ENCODE measurements at places on chromosomes 2 and 18.

DNA sequence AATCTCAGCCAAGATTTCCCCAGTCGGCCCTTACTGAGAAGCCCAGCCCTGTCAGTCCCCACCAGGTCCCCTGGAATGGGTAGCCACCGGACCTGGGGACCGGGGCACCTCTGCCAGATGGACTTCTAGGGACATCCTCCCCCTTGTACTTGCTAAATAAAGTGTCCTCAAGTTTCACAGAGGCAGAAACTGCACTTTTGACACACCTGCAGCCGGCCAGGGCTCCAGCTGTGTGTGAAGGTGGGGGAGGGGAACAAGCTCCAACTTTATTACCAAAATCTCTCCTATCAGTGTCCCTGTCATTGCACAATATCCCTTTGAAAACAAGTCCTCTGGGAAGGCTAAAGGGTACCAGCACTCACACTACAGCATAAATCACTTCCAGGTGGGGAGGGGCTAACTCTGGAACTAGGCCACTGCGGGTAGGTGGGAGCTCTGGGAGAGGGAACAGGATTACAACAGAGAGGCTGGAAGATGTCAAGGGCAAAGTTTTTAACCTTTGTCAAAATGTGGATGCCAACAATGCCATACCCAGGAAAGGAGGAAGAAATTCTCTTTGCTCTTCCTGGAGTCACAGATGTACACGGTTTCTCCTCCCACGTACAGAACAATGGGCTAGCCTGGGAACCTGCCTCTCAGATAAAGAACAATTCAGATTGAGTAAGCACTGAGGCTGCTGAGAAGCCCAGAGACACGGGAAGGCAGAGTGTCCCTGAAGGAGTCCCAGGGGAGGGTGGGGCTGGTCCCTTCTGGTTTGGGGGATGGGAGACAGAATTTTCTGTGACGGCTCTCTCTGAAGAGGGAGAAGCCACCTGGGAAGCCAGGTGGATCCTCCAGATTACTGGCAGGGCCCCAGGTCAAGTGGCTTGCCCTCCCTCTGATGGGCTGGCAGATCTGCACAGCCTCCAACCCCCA is 11.0 kb downstream of the SDC1 start:
- DNase-seq, result no peak

DNA sequence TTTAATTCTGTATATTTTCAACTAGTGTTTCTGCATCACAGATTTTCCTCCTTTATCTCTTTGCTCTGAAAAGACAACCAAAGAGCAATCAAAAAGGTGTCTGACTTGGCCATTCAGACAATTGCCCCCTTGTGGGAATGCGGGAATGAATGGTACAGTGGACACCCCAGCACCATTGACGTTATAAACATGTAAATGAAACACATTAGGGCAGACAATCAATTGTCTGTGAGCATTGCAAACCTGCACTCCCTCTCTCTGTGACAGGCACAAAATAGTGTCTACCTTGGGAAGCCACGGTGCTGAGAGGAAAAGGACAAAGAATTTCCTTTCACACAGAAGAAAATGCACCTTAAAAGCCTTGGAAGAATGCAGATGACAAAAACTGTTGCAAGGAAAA is 8.0 kb downstream of the ZEB2 start:
- DNase-seq, result no peak

DNA sequence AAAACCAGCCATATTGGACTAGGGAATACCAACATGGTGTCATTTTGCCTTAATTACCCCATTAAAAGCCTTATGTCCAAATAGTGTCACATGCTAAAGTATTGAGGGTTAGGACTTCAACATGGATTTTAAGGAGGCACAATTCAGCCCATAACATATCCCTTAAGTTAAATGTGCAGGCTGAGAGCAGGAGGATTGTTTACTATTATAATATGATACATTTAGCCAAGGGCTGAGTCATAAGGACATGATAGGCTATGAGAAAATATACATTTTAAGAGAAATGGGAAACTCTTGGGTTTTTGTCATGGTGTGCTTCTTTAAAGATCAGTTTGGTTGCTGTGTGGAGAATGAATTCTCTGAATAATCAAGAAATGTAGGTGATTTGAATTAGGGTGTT is 136.8 kb downstream of the RDH14 start:
- DNase-seq, result no peak

DNA sequence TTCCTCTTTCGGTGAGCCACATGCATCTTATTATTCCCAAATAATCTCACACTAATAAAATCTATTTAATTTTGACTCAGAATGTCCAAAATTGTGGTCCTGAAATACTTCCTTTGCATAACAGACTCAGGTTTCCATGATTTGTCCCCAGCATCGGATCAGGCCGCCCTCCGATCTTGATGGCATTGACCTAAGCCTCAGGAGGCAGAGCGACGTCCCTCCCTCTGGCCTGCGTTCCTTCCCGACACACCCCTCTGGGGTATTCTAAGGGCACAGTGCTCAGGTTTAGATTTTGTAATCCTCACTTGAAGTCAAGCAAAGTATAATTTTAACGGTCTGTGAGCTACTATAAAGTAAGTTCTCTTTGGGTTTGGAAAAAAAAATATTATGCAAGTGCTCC is 857.7 kb downstream of the GALR1 start:
- no peak for DNase-seq

DNA sequence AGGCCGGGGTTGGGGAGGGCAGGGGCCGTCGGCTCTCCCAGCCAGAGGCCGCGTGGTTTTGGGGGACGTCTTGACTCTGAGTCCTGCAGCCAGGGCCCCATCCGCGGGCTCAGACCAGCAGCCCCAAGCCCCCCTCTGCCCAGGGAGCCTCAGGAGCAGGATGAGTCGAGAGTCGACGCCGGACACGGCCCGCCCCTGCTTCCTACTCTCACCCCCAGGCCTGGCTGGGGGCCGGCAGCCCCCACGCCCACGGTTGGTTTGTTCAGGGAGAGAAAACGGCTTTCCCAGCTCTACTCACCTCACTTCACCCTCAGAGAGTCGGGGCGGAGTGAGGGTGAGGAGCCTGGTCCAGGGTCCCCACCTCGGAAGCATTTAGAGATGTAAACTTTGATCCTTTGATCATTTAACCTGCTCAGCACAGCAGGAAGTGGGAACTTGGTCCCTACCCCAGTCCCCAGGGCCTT is 6.9 kb downstream of the SNORC start:
- DNase-seq, result no peak

DNA sequence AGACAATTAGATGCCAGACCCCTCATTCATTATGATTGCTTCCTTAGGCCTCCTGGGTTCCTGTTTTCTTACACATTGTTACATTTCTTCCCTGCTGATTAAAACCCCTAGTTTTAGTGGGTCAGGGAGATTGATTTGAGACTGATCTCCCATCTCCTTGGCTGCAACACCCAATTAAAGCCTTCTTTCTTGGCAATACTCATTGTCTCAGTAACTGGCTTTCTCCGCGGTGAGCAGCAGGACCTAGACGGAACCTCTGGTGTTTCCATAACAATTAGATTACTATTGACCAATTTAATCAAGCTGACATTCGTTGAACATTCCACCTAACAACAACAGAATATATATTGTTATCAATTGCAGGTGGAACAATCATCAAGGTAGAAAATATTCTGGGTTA is 1676.4 kb upstream of the SLC39A10 start:
- DNase-seq, result no peak

DNA sequence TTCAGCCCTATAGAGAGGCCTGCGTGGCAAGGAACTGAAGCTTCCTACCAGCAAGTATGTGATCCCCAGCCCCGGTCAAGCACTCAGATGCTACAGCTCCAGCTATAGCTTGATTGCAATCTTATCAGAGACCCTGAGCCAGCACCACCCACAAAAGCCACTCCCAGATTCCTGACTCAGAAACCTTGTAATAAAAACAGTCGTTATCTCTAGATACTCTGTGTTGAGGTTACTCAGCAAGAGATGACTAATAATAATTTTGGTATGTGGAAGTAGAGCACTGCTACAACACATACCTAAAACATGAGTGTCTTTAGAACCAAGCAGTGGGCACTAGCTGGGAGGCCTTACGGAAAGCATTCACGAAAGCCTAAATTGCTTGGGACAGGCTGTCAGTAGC is 216.9 kb downstream of the UXS1 start:
- no peak for DNase-seq

GRCh38 chr2:109637749-109638570 is 23.8 kb downstream of the SOWAHC start:
- no peak for DNase-seq

DNA sequence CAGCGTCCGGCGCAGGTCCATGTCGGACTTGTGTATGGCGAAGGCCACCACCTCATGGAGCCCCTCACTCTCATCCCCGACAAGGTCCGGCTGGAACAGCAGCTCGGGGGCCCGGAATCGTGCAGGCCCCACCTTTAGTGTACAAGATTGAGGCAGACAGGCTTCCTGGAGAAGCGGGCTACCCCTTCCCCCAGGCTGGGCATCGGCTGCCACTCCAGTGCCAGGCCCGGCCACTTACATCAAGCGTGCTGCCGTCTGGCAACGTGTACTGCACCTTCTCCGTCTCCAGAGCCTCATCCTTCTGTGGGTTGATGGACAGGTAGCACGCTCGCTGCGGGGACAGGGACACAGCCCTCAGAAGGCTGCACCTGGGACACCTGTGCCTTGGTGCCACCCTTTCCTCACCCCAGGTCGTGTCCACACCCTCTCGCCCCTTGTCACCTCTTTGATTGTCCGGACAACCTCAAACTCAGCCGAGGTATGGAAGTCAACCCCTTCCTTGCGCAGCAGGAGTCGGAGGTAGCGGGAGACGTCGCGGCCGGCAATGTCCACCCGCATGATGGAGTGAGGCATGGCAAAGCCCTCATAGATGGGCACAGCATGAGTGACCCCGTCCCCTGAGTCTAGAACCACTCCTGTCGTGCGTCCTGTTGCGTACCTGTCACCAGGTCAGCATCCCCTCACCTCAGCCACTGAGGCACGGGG is 5.7 kb downstream of the ACTR1B start:
- no peak for DNase-seq

- DNase-seq, result no peak
Observed at GRCh38 chr2:170380267-170380666, 202.3 kb downstream of the MYO3B start.

DNA sequence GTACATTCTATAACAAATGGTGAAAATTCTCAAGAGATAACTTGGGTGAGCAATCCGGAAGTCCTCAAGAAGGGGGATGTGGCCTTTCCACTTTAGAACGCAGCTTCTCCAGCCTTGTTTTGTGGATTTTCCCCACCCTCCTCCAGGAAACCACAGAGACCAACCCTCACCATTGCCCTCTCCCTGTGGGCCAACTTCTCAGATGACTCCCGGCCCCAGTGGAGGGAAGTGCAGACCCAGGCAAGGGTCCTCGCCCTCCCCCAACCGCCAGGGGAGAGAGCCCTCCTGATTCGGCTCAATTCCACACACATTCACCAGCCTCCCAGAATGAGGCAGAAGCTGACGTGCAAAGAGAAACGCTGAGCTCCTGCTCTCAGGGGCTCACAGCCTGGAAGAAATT is 277.2 kb downstream of the EIPR1 start:
- DNase-seq, result no peak

DNA sequence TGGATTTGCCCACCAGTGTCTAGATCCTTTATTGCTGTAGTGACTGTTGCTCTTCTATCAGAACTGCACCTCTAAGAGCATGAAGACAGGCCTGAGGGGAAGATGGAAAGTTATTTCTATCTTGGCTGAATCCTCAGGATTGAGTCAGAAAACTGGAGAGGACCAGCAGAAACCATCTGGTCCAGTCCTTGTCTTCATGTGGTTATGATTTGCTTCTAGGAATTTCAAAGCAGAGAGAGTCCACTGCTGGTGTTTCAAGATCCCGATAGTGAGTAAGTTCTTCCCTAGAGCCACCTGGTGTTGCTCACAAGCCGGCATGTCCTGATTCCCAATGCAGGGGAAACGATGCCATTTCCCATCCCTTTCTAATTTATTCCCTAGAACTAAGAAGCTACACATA is 84.2 kb downstream of the NCKAP5 start:
- no peak for DNase-seq

DNA sequence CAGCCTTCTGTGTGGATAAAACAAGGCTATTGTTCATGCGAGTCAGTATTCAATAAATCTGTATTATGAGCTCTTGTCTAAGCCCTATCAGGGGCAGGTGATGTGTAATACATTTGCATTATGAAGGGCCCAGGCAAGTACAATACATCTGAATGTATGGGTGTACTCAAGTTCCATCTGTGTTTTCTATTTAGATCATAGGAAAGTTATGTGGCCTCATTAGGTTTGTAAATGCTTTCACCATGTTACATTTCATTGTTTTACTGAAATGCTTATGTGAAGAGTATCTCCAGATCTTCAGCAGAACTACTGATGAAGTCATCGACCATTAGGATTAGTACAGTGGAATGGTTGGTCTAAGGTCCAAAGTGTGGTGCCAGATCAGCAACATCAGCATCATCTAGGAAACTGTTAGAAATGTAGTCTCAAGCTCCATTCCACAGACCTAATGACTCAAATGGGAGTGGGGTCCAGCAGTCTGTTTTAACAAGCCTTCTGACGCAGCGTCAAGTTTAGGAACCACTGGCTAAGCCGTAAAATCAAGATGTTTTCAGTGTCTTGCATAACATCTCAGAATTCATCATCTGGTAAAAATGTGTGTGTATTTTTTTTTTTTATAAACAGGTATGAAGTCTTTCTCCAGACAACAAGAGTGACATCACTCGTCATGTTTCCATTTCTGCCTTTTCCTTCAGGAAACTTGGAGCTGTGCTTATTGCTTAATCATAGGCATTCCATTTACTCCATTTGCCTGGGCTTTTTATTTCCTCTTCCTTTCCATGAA is 80.5 kb downstream of the LYPD6 start:
- no peak for DNase-seq

GRCh38 chr18:1047406-1047805 is 142.7 kb downstream of the ADCYAP1 start:
- no peak for DNase-seq

- no peak for DNase-seq
Observed at GRCh38 chr2:223081789-223082188, 29.8 kb downstream of the KCNE4 start.

GRCh38 chr2:133674433-133675331 is 106.4 kb upstream of the NCKAP5 start:
- no peak for DNase-seq

DNA sequence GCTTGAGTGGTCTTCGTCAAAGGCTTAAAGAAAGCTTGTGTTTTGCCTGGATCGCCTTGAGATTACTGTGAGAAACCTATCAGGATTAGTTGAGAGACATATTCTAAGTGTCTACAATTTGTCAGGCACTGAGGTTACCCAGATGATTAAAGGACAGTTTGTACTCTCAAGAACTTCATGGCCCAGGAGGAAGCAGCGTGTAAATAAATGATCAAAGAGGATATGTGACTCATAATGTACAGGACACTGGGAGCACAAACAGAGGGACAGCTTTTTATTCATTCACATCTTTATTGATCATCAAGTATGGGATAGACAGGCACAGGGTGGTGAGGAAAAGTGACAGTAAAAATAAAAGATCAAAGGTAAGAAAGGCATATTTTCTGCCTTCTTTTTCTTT is 152.6 kb upstream of the FSHR start:
- no peak for DNase-seq

DNA sequence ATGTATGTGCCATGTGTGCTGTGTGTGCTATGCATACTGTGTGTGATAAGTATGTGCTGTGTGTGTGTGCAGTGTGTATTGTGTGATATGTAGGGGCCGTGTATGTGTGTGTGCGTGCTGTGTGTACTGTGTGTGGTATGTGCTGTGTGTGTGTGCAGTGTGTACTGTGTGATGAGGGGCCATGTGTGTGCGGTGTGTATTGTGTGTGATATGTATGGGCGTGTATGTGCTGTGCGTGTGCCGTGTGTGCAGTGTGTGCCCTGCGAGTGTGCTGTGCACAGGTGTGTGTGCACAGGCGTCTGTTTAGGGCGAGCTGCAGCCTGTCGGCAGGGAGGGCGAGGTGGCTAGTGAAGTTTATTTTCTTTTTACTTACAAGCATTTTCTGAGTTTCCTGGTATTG is 16.1 kb downstream of the SNORC start:
- no peak for DNase-seq

Data from activated T-helper 1 cell treated with anti-CD3 and anti-CD28 coated beads, Interleukin-2, amount 50 U/mL, for 16 hours (primary cell).